ENCODE measurements at places on chromosomes 7 and 10.

GRCh38 chr10:98338318-98338717 lies 70.3 kb upstream of the LOXL4 start:
- no peak for DNase-seq

GRCh38 chr10:95841661-95842498 lies 65.9 kb upstream of the CC2D2B start:
- peak; percentile 48 for DNase-seq

GRCh38 chr7:2354939-2355704 lies 495 bp downstream of the EIF3B start:
- DNase-seq = peak; percentile 13

- no peak for DNase-seq
These were observed 88.3 kb downstream of the CHN2 start for GRCh38 chr7:29282819-29283414.

- no peak for DNase-seq
These were observed 863 bp downstream of the CCNY start for GRCh38 chr10:35336921-35337823.

GRCh38 chr7:27095050-27095896 lies 527 bp downstream of the HOXA1 start:
- DNase-seq = no peak

DNA sequence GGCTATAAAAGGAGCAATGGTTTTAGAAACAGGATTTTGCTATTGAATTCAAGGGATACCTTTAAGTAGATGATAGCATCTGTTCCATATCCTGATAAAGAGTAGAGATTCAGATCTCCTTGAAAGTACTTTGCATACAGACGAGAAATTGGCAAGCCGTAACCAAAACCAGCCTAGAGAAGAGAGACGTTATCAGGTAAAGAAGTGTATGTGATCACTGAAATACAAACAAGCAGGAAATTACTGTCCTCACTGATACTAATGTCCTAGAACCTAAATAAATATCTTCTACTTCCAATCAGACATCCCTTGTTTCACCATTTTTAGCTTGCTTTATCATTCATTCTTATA lies 9.4 kb downstream of the PDK4 start:
- DNase-seq = no peak

- DNase-seq = peak; percentile 49
These were observed 247.4 kb downstream of the ELMO1 start for GRCh38 chr7:37201003-37201875.

- DNase-seq = no peak
These were observed 83.3 kb downstream of the PAX2 start for GRCh38 chr10:100828738-100829096.

GRCh38 chr7:136523571-136523970 lies 344.9 kb upstream of the CHRM2 start:
- DNase-seq = no peak

GRCh38 chr7:44676776-44677175 lies 70.3 kb downstream of the OGDH start:
- no peak for DNase-seq

DNA sequence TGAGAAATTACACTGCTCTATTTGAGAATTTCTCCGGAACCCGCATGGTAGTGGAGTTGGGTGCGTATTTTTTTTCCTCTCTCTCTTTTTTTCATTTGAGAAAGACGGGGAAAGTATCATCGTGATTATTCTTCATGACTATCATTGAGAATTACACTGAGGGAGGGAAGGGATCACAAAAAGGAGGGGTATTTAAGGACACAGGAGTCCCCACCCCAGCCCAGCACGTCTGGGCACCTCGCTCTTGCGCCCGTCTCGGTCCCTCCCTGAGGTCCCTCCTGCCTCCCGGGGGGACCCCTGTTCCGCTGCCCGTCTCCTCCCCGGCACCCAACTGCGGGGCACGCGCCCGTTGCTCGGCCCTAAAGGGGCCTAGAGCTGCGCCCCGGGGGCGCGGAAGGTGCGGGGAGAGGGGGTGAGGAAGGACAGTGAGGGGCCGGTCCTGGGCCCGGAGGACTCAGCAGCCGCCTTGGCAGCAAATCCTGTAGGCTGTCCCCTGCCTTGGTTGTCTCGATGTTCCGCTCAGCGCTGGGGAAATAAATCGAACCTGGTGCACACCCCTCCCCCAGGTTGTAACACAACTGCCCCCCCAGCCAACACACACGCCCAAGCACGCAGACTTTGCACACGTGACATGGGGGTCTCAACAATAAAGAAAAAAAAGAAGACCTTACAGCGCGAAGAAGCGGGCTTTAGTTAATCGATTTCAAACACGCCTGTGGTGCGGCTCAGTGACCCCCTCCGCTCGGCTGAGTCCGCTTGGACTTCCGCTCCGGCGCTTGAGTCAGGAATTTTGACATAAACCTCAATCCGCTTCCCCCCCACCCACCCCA lies 18.6 kb upstream of the GATA3 start:
- DNase-seq = no peak

- no peak for DNase-seq
These were observed 199.5 kb downstream of the PTEN start for GRCh38 chr10:88062798-88063472.

DNA sequence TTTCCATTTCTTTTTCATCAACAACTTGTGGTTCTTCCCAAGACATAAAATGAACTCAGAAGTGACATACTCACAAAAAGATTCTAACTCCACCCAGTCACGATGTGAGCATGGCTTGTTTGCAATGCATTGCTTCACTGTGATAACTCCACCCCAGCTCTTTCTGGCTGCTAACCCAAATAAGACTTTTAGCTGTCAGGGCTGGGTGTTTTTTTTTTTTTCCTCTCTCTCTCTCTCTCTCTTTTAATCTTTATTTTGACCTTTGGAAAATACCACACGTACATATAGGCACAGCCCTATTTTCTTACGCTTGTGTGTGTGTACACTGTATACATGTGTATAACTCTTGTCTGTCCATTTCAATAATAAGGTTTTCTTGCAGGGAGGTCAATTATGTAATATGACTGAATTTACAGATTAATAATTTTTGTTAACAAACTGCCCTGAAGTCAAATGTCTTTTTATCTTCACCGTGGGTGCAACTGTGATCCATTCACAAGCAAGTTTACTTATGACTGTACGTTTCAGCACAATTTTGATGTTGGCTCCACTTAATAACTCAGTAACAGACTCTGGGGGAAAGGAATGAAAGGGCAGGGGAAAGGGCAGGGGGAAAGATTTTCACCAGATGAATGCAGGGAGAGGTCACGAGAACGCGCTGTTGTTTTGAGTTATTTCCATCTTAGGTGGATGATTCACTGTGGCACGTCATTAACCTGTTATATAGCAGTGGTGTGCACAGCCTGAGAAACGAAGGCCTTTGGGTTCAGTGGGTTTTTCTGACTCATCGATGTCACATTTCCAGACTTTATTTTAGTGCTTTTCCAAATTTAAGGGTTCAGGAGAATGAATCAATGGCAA lies 49.1 kb downstream of the APBB1IP start:
- peak; percentile 61 for DNase-seq

DNA sequence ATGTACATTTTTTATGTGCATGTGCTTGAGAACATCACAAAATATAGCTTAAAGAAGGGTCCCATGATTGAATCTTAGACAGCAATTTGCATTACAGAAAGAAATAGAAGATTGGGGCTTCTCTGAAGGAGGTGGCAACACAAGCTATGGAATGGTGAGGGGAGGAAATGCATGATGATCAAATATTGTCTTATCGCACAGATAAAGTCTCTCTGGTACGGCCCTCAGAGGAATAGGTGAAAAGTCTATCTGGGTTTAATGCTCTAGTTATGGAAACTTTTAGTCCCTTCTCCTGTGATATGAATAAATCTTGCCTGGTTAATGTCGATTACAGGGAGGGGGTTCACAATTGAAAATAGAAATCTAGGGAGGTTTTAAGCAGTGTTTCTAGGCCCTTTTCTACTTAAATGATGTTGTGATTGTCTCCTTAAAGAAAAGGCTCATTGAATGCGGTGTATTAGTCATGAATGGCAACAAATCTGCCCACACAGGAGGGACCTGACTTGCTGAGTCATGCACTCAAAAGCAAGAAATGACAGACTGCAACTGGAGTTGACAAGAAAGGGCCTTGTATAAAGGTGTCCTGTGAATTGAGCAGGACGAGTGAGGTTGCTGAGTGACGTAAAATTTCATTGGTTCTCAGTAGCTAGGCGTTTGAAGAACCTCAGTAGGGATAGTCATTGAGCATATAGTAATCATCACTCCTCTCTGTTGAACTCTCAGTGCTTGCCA lies 133.4 kb upstream of the CSTF2T start:
- DNase-seq = peak; percentile 1

GRCh38 chr10:66349076-66349475 lies 576.8 kb upstream of the LRRTM3 start:
- DNase-seq = no peak

GRCh38 chr10:60853107-60853506 lies 74.8 kb downstream of the CDK1 start:
- DNase-seq = no peak

GRCh38 chr7:87627634-87627994 lies 584 bp upstream of the RUNDC3B start:
- no peak for DNase-seq

GRCh38 chr7:98968621-98969020 lies 90.3 kb downstream of the TRRAP start:
- DNase-seq = no peak

- DNase-seq = no peak
These were observed 429.1 kb downstream of the ACTR3B start for GRCh38 chr7:153188630-153189029.

GRCh38 chr10:5895804-5896203 lies 5.8 kb downstream of the FBH1 start:
- DNase-seq = no peak

DNA sequence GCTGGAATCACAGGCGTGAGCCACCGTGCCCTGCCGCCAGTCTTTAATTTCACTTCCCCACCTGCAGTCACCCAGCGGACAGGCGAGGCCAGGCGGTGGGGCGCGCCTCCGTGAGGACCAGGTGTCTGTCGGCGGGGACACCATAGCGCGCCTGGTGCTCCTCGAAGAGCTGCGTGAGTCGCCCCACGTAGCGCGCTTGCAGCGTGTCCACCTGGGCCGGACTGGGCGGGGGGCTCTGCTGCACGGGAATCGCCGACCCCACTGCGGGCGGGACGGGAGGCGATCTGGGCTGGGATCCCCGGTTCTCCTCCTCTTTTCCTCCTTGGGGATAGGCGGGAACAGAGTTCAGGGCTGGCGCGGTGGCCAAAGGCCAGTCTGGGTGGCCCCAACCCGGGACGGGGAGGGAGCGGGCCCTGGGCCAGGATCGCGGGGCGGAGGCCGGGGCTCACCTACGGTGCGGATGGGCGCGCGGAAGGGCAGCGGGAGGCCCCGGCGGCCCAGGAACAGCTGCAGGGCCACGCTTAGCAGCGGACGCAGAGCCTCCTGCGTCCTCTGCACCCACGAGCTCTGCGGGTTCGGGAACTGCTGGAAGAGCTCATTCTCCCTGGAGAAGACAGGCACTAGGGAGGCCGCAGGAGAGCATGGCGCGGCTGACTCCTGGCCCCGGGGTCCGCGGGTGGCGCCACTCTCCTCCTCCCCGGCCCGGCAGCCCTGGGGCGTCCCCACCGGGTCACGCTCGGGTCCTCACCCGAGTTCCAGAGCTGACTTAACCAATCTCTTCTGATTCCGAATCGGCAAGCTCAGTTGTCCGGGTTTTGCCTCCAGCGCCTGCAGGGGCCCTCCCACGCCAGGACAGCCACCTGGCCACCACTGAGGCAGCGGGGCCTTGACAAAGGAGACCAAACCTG lies 1.1 kb upstream of the MOGAT3 start:
- DNase-seq = no peak

DNA sequence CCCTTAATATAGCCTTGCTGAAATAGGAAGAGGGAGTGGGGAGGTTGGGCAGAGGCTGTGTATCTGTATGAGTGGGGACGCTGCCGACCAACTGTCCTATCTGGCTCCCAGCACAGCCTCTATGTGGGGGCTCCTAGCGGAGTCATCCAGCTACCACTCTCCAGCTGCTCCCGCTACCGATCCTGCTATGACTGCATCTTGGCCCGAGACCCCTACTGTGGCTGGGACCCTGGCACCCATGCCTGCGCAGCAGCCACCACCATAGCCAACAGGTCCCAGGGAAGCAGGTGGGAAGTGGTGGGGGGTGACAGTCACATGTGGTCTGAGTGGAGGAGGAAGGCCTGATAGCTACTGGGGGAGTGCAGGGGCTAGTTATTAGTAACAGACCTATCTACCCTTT lies 6.6 kb downstream of the MRPL43 start:
- DNase-seq = no peak

DNA sequence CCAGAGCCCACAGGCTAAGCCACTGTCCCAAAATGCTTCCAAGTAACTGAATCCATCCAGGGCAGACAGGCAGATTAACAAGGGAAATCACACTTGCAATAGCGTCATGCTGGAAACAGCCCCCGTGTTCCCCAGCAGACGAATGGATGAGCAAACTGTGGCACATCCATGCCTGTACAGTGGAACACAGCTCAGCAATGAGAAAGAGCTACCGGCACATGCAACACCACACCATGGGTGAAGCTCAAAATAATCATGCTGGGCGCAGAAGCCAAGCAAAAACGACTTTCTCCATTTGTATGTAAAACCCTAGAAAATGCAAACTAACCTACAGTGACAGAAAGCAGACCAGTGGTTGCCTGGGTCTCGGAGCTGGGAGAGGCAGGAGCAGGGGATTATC lies 153.1 kb downstream of the SLIT1 start:
- no peak for DNase-seq

- no peak for DNase-seq
These were observed 7.3 kb downstream of the RPP30 start for GRCh38 chr10:90879062-90879461.

GRCh38 chr7:128865996-128866877 lies 3.6 kb downstream of the ATP6V1F start:
- no peak for DNase-seq

- no peak for DNase-seq
These were observed 15.2 kb downstream of the PDZD8 start for GRCh38 chr10:117360016-117360415.

DNA sequence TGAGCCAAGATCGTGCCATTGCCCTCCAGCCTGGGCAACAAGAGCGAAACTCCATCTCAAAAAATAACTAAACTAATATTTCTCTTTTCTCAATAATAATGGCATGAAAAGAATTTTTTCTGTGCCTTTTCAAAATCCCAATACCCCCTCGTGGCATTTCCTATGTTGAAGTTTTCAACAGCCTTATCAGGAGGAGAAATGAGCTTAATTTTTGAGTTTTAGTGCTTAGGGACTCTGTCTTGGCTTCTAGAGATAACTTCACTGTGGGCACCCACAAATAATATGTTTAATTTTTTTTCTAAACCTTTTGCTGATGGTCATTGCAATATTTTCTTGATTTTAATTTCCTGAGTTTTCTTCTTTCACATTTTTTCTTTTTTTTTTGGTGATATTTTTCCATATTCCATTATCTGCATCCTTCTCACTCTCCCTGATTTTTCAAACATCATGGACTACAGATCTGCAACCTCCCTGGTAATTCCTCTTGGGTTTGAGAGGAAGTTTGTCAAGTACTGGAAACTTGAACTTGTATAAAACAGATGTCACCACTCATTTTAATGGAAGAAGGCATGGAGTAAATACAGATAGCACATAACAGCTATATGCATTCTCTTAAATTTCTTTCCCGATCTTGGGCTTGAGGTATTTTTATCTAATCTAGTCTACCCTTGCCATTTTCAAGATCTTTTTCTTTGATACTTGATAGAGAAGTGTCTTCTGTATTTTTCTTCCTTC lies 84.0 kb downstream of the KAT6B start:
- DNase-seq = no peak
